Activated naive CD4-positive, alpha-beta T cell treated with Interleukin-2 at 50 U/mL for 16 hours (primary cell): ENCODE measurements at places on chromosomes 5 and 9.

DNA sequence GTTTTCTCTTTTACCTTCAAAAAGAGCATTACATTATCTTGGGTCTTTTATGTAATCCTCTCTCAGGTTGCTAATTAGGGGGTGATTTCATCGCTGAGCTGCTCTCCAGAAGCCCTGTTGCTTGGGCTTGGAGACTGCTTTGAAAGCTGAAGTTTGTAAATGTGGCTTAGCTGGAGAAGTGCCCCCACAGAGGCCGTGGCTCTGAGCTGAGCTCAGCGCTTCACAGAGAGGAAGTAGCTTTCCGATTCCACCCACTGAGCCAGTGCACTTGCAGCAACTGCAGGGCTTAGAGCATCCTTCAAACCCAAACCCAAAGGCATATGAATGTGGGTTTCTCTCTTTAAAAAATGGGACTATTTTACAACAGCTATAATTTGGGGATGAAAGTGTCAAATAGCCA lies 13.7 kb upstream of the NXNL2 start:
- DNase-seq: no peak

- DNase-seq: no peak
These were observed 158.3 kb downstream of the KCTD16 start for GRCh38 chr5:144328980-144329379.

DNA sequence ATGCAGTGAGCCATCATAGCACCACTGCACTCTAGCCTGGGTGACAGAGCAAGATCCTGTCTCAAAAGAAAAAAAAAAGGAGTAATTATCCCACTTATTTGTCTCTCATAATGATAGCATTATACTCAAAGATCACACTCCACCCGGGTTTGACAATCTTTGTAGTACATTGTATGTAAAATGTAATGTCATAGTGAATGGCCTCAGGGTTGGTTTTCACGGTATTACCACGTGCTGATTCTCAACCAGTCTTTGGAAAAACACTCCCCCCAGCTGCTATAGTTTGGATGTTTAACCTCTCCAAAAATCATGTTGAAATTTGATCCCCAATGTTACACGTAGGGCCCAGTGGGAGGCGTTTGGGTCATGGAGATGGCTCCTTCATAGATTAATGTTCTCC lies 402.4 kb upstream of the GRAMD2B start:
- DNase-seq: no peak

DNA sequence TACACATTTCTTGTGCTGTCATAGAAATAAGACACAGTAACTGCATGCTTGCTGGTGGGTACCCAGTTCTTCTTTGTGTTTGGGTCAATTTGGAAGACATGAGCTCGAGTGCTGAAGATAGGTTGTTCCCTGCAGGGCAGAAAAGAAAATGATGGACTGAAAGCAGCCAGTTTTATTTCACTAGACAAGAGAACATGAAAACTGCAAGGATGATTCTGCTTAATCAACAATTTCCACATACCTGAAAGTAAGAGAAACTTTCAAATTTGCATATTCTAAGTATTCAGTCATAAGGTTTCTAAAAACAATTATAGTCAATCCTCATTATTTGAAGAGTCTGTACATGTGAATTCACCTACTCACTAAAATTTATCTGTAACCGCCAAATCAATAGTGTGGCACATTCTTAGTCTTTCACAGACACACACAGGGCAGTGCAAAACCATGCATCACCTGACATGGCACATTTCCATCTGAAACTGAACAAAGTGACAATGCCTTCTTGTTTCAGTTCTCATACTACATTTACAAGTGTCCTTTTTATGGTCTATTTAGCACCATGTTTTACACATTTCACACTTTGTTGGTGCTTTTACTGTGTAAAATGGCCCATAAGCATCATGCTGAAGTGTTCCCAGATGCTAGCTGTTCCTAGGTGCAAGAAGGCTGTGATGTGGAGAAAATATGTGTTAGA lies 56.9 kb downstream of the HOMER1 start:
- no peak for DNase-seq

GRCh38 chr9:1604942-1605560 lies 410.1 kb upstream of the SMARCA2 start:
- no peak for DNase-seq

GRCh38 chr5:130092991-130093390 lies 188.7 kb downstream of the CHSY3 start:
- no peak for DNase-seq

DNA sequence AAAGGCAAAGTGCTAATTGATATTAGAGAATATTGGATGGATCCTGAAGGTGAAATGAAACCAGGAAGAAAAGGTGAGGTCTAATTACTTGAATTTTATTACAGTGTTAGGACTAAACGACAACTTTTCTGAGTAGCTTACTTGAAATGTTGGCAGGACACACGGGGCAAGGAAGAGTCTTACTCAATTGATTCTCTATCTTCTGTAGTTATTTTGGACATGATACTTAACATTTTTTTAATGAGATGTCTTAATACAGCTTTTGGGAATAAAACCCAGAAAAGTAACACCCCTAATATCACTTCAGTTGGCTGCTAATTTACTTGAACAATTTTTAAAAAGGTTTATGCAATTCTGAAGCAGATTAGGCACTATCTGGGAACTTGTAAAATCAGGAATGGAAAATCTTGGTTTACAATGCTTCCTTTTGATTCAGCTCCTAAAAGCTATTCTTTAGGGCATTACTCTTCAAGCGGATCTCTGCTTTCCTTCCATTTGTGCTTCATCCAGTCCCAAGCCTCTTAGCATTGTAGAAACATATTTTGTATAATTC lies 13.7 kb downstream of the SUB1 start:
- DNase-seq: no peak

- no peak for DNase-seq
These were observed 983 bp downstream of the GCNT1 start for GRCh38 chr9:76459694-76460635.

GRCh38 chr5:95963650-95964410 lies 2.2 kb upstream of the ELL2 start:
- peak; percentile 50 for DNase-seq

- no peak for DNase-seq
These were observed 35.7 kb downstream of the PFDN1 start for GRCh38 chr5:140267201-140267540.

- DNase-seq: no peak
These were observed 5.9 kb upstream of the AGPAT2 start for GRCh38 chr9:136693135-136693489.

DNA sequence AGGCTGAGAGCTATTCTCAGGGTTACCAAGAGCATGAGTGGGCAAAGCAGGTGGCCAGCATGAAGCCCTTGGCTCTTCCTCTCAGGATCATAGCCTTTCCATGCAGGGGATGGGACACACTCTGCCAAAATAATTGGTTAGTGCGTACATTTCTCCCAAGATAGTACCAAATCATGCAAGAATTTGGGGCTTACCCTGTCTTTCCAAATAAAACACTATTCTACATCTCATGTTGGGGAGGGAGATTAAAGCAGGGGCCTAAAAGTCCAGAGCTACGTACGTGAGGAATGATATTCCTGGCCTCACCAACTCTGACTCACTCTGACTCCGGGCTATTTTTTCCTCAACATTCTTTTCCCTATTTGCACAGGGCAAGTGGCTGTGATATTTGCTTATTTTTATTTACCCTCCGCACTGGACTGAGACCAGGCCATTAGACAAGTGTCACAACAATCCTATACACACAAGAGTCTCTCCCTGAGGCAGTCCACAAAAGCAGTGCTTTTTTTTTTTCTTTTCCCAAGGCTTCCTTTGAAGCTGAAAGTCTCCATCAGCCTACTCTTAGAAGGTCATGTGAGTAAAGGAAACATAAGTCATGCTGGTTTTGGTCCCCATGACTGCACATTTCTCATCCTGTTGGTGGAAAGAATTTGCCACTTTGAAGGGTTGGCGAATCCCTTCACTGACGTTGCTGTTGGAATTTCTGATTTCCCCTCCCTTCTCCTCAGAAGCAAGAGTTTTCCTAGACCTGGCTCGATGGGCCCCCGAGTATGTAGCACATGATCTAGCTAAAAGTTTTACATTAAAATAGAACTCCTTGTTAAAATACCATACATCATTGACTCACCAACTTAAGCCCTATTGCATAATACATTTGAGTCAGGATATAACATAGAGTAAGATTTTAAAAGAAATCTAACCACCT lies 40.0 kb downstream of the TMEM252 start:
- DNase-seq: no peak

- no peak for DNase-seq
These were observed 174.3 kb downstream of the CDH12 start for GRCh38 chr5:22678886-22679285.

GRCh38 chr9:36346569-36346968 lies 53.5 kb downstream of the RNF38 start:
- no peak for DNase-seq

- no peak for DNase-seq
These were observed 71.3 kb downstream of the SH3TC2 start for GRCh38 chr5:148991566-148991965.

- no peak for DNase-seq
These were observed 38.6 kb downstream of the RALGPS1 start for GRCh38 chr9:126953041-126953809.

- no peak for DNase-seq
These were observed 135.9 kb upstream of the CCDC152 start for GRCh38 chr5:42620579-42621216.

- no peak for DNase-seq
These were observed 8.9 kb upstream of the SLC30A5 start for GRCh38 chr5:69084903-69085302.

- no peak for DNase-seq
These were observed 91.5 kb downstream of the ADAMTS2 start for GRCh38 chr5:179253730-179254129.

DNA sequence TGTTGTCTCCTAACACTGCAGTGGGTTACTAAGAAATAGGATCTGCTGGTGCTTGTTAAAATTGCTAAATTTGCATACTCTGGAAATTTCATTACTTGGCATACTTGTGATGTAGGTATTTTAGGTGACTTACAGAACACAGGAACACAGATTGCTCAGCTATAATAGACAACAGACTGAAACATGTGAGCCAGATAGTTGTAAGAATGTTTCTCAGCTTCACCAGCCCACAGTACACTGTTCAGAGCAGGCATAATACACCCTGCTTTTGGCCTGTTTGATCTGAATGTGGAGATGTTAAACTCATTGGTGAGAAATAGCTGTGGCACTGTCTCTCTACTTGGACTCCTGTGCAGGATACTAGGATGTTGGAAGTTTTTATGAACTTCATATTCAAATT lies 275.7 kb downstream of the CSNK1G3 start:
- DNase-seq: no peak

DNA sequence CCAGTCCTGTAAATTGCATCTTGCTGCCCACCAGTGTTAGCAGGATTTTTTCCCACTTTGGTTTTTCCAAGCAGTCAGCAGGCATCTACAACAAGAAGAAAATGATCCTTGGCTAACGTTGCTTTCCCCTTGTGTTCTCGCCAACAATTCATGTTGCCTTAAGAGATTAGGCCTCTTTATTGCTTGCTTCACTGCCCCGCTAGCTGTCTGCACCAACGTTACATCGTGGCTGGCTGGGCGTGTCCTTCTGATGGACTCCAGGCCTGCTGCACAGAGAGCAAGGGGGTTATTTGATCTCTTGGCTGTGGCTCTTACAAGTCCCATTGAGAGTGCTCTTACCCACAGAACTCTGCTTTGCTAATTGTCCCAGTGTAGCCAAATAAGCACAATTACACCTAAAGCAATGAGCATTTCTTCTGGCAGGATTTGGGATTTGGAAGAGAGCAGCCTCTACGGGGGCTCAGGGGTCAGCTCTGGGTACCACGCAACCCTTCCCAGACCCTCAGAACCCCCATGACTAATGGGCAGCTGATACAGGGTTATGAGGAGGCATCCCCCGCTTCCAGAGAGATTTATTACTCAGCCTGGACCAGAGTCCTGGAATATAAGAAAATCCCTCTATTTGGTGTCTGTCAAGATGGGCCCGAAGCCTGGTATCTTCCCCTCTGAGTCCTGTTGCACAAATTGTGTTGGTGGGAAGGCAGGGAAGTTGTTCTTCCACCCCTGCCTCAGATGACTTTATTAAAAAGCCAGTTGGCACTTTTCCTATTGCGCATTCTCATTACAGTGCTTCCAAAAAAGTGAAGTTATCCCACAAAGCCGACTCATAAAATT lies 17.6 kb downstream of the DCANP1 start:
- DNase-seq: no peak

- DNase-seq: no peak
These were observed 42.9 kb downstream of the TRIP13 start for GRCh38 chr5:935510-936084.

- DNase-seq: peak; percentile 25
These were observed 2.3 kb downstream of the ANXA2R start for GRCh38 chr5:43037636-43038495.

DNA sequence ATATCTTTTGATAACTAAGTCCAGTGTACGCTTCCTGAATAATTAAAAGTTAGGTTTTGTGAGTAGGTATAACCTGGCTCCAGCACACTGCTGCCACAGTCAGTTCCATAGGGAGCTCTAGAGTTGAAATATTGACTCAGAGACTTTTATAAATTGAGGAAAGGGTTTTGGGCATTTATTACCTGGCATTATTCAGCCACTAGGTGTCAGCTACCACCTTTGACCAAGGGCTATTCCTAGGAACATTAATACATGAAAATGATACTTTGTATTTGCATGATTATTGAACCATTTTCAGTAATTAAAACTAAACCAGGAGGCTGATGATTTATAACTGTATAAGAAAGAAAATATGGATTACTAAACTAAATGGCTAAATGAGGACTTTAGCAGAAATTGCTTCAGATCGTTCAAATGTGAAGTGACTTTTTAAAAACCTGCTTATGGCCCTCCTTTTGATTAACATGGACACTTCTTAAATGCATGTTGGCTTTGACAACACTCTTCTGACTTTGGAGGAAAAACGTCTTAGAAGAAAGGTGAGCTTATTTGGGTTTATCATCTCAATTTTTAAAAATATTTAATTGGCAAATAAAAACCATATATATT lies 83.0 kb downstream of the SMC2 start:
- DNase-seq: no peak

- DNase-seq: no peak
These were observed 55.5 kb downstream of the MYO10 start for GRCh38 chr5:16880547-16880946.

GRCh38 chr9:111231801-111232580 lies 98.0 kb downstream of the OR2K2 start:
- DNase-seq: no peak

DNA sequence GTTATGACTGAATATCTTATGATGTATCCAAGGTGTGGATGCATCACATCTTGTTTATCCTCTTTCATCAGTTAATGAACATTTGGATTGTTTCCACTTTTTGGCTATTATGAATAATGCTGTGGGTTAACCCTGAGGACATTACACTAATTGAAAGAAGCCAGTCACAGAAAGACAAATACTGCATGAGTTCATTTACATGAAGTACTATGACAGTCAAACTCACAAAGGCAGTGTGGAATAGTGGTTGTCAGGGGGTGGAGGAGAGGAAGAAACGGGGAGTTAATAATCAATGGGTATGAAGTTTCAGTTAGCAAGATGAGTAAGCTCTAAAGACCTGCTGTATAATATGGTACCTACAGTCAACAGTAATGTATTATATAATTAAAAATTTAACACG lies 409.4 kb upstream of the CTNND2 start:
- no peak for DNase-seq
